ENCODE measurements at places on chromosomes 12 and 14.

GRCh38 chr14:61662437-61663311, 32.6 kb upstream of the HIF1A start:
- peak; percentile 94 for DNase-seq

- DNase-seq, result no peak
These were observed 90.2 kb upstream of the SYT10 start for GRCh38 chr12:33529810-33530209.

DNA sequence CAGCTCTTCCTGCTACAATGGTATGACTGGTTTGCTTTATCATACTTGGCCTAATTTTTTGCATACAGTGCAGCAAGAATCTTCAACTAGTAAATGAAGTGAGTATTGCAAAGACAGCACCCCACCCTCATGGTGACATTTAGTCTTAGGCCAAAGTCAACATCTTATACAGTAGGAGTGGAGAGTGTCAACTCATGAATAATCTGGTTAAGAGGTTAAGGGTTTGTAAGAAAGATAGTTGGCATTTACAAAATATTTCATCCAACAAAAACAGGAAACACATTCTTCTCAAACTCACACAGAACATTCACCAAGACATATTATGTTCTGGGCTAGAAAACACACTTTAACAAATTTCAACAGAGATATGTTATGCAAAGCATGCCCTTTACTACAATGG, 2.2 kb upstream of the OAS1 start:
- no peak for DNase-seq

DNA sequence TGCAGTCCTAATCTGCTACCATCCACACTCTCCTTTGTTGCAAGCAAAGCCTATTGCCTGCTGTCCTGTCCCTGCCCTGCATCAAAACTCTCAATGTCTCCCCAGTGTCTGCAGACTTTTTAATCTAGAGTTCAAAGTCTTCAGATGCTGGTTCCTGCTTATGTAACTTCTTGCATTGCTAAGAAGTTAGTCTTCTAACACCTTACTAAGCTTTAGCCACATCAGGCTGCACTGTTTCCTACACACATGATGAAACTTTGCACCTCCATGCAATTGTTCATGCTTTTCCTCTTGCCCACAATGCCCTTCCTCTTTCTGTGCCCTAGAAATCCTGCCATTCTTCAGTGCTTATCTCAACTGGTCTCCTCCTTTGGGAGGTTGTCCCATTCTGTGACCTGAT, 16.2 kb upstream of the DICER1 start:
- no peak for DNase-seq

DNA sequence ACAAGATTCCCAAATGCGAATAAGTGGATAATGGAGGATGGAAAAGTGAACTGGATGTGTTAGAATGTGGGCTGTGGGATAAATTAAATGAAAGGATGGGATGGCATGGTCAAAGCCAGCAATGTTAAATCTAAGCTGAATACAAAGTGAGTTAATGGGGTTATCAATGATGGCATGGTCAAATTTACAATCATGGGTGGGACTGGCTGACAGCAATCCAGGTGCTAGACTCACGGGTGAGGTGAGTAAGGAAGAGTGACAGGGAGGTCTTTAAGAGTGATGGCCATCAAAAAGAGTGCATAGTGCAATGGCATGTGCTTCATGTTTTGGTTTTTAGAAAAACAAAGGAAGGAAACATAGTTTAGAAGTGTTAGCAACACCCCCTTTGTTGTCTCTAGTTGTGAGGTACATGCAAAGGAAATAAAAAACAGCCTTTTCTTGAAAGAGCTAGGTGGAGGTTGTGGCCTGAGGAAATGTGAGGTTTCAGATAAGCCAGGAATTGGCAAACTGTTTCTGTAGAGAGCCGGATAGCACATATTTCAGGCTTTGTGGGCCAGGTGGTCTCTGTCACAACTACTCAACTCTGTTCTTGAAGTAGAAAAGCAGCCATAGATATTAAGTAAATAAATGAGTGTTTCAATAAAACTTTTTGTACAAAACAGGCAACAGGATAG, 328.7 kb downstream of the RPL10L start:
- DNase-seq, result no peak

GRCh38 chr12:22598763-22599161, 26.2 kb upstream of the ETNK1 start:
- no peak for DNase-seq

Measured in activated CD4-positive, alpha-beta T cell treated with anti-CD3 and anti-CD28 coated beads, Interleukin-2, Interleukin-6, amounts not matched to agents 100 ng/mL and 50 ng/mL, durations not matched to agents 16 hours and 8 hours (primary cell).